ENCODE measurements at places on chromosomes 2 and 18. TPM values are rescaled to one million over a fixed set of nuclear protein-coding genes. Genes with fewer than 3 reads are reported as not detected.

CPLX4 gene
- not detected for total RNA-seq

MC5R gene
- not detected for total RNA-seq

MROH2A gene
- total RNA-seq = not detected

KCNG2 gene
- total RNA-seq = not detected

UBXN2A gene
- 11.6 TPM for total RNA-seq

KCNF1 gene
- total RNA-seq = not detected

OTOS gene
- not detected for total RNA-seq

SLC30A3 gene
- total RNA-seq = not detected

DNA sequence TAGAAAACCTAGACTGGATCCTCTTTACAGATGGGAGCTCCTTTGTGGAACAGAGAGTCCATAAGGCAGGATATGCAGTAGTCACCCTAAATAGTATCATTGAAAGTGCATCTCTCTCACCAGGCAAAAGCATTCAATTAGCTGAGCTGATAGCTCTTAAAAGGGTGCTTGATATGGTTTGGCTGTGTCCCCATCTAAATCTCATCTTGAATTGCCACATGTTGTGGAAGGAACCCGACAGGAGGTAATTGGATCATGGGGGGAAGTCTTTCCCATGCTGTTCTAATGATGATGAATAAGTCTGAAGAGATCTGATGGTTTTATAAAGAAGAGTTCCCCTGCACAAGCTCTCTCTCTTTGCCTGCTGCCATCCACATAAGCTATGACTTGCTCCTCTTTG is 96.2 kb upstream of the RMP24 start:
- DNase-seq = no peak

DNA sequence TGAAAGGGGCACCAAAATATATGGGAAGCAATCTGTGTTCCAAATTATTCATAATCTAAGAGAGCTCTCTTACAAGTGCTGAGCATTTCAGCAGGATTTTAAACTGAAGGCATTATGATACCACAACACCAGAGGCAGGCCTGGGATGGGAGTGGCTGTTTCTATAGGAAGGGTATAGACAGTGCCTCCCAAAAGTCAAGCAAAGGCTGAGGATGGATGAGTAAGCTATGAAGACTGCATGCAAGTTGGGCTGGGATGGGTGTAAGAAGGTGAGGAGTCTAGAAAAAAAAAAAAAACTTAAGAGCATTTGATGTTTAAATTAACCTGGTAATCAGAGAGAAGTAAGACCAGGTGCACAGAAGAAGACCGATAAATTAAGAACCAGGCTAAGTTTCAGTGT is 132.5 kb downstream of the OSR1 start:
- DNase-seq = peak; percentile 46

DNA sequence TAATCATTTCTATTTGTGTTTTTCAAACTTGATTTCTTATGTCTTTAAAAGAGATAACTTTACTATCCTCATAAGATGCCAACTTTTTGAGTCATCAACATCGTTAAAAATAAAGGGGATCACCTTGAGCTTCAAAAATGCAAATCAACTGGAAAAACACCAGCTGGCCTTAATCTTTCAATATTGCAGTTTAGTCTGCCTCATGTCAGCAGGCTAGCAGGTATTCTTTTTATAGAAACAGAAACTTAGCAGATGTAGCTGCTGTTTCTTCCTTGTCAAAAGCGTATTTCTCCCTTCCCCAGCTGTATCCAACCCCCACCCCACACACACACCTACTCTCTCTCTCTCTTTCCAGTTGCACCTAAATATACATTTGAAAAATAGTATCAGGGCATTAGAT is 154.1 kb upstream of the ZNF804A start:
- no peak for DNase-seq

DNA sequence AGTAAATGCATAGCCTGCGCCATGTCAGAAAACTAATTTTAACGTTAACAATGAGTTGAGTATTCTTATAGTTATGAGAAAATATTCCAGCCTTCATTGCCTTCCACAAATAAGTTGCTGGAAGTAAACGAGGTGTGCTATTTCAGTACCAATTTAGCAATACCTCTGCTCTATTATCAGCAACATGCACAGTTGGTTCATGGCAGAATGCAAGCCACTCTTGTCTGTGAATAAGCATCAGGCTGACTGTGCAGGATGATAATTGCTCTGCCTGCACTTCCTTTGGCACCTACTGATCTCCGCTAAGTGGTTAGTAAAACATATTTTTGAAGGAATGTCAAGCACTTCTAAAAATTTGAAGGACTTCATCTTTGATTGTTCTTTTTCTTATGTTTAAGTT is 261.9 kb upstream of the SIX3 start:
- no peak for DNase-seq

DNA sequence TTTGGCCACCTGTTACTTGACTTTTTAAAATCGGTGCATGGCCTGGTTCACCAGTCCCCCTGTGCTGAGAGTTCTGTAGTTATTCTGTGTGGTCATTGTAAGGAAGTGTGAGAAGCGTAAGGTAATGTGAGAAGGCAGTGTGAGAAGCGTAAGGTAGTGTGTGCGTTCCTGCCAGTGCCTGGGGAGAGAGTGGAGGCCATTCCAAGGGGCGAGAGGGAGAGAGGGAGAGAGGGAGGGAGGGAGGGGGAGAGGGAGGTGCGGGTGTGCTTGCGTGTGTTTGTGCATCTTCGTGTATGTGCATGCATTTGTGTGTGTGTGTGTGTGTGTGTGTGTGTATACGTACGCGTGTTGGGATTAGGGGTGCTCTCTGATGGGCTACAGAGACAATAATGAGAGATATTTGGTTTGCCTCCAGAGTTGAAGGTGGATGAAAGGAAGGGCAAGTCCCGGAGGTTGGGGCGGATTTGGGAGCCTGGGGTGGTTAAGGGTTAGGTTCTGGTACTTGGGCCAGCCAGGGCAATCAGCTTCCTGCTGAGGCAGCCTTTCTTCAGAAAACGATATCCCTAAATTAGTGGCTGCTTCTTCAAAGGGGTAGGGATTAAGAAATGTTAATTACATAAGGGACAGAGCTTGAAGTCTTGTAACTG is 53.7 kb downstream of the SGPP2 start:
- no peak for DNase-seq

DNA sequence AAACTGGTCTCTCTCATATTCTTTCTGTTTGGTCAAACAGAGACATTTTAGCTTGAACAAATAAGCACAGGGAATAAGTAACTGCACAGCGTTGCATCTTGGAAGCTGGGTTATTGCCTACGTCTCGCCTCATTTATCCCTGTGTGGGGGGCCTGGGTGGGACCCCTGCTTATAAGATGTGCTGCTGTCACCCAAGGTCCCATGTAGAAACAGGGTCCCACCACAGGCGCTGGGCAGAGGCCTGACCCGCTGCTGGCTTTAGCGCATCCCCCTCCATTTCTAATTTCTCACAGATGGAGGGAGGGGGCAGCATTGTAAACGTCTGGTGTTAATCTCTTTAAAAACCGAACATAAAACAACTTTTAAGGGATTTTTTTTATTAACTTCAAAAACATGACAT is 207.8 kb downstream of the HDAC4 start:
- DNase-seq = no peak

DNA sequence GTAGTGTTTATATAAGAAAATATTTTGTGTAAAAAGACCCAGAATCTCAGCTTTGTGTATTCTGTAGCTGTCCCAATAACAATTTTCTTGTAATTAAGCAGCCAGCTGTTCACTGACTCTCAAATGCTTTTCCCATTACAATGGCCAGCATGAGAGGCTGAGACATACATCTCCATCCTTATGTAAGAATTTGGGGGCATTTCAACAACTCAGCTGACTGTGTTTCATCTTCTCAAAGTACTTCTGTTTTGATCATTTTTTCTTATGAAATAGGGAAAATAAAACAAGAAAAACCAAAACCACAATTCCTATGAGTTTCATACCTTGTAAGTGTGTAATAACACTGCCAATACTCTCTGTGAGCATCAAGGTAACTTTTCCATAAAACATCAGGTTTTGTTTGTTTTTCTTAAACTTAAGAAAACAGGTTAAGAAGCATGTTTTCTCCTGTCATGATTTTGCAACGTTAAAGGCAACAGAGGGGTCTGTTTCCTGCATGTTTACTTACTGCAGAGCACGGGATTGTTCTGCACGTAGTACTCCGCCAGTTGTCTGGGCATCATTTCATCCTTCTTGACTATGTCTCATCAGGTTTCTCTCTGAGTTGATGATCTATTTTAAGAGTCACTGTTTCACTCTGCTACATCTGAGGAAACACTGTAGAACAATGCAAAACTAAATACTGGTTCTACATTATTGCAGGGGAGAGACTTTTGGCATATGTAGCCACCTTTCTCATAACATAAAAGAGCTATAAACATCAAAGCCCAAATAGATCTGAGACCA is 62.9 kb upstream of the CYRIA start:
- DNase-seq = no peak

GRCh38 chr2:179186126-179186525 is 78.5 kb downstream of the SESTD1 start:
- DNase-seq = peak; percentile 46

DNA sequence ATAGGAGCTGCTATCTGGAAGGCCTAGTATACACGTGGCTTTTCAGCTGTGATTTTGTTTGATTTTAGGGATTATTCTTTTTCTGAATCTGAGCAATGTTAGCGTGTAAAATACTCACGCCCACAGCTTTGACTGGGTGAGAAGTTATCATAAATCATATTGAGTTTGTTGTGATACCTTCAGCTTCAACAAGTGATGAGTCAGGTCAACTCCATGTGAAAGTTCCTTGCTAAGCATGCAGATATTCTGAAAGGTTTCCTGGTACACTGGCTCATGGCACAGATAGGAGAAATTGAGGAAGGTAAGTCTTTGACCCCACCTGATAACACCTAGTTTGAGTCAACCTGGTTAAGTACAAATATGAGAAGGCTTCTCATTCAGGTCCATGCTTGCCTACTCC is at the start of gene GKN1:
TSS of gene GKN1 (plus strand) at position 386 of the 400 bp plus-strand sequence. CDS start 42 bp downstream, outside the sequence.
- peak; percentile 26 for DNase-seq

DNA sequence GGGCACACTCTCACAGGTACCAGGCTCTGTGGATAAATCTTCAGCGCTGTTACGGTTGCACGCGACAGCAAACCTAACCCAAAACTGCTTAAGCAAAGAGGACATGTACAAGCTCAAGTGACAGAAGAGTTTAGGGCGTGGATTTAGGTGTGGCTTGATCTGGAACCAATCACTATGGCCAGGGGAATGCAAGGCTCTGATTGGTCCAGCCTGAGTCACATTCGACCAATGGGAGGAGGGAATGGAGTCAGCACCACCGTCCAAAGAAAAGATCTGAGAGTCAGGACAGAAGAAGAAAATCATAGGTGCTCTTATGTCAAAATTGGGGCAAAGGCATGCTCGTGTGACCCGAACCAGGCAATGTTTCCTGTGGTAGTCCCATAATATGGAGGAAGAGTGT is 139.0 kb downstream of the TRIM43 start:
- DNase-seq = no peak

DNA sequence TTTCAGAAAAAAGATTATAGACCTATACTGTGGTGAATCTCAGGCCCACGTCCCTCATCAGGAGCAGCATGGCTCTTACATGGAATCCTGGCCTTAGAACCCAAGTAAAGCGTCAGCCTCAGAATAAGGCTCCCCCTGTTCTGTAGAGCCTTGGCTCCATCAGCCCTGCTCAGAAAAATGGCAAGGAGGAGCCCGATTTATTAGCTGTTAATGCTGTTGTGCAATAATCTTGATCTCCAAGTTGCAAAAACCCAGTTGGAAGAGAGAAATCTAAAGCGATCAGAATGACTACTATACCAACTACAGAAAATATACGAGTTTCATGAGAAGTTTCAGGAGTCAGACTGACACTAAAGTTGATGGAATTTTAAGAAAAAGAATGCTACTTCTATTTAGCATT is 35.6 kb upstream of the CTAGE1 start:
- no peak for DNase-seq

DNA sequence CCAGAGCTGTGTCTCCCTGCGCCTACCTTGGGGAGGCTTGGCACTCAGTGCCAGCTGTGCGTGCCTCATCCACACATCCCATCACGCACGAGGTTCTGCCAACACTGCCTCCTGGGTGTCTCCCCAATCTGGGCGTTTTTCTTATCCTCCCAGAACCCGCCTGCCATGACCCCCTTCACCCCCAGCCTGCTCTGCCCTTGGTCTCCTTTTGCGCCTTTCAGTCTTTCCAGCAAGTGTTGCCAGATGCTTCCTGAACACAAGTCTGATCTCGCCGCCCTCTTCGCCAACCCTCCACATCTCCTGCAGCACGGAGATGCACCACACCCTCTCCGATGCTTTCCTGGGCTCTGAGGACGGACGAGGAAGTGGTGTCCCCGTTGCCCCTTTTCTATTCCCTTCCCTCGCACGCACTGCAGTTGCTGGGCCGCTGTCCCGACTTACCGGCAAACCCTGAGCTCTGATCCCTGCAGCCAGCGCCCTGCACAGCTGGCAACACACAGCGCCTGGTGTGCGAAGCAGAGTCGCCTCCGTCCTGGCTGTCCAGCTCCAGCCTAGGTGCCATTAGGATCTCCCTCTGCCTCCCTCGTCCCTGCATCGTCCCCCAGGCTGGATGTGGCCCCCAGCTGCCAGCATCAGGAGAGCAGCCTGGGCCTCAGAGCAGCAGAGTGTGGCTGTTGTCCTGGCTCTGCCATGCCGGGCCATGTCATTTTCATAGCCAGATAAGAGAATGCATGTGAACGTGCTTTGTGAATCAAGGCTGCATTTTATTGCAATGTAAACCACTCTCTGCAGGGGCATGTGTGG is 22.6 kb upstream of the ALLC start:
- no peak for DNase-seq

DNA sequence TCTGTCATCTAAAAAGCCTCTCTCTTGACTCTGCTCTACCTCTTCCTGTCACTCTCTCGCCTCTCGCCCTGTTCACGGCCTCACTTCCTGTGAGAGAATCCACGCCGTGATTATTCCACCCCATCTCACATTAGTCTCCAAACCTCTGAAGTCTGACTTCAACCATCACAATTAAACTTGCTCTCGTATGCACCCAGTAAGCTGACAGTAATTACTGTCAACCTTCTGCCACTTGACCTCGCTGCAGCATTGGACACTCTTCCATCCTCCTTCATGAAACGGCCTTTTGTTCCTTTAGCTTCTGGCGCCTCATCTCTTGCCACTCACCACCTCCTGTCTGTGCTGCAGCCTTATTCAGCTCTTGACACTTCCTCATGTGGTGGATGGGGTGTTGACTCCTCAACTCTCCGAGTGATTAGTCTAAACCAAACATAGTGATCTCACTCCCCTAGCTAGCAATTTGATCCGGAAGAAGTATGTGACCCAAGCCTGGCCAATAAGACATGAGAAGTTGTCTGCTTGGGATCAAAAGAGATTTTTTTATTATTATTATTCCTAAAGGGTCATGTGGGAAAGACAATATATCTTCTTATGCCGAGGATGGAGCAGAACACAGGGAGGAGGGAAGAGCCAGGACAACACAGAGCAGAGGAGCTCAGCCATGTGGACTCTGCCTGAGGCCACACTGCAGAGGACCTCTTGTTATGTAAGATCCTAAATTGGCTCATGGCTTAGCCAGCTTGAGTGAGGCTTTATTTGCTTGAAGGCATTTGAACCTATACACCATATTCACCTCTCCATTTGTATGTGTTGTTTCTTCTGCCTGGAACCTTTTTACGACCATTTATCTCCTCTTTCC is 38.4 kb upstream of the MYO1B start:
- DNase-seq = peak; percentile 52

DNA sequence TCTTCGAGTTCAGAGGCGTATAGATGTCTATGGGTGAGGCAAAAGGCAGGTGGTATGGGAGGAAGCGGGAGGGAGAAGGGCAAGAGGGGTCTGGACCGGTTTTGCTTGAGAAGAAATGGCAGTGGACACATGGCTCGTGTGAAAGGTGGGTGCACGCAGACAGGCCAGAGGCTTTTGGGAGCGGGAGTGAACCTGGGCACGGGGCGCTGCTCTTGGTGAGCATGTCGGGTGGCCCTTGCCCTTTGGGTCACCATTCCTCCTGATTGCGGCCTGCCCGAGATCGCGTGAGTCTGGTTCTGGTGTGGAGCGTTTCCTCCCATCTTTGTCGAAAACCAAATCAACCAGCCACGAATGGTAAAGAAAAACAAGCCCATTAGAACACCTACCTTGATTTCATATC is 12.6 kb downstream of the LDLRAD4 start:
- no peak for DNase-seq
